ENCODE measurements at places on chromosomes 13 and 19. TPM values are rescaled to one million over a fixed set of nuclear protein-coding genes. Genes with fewer than 3 reads are reported as not detected.

DNA sequence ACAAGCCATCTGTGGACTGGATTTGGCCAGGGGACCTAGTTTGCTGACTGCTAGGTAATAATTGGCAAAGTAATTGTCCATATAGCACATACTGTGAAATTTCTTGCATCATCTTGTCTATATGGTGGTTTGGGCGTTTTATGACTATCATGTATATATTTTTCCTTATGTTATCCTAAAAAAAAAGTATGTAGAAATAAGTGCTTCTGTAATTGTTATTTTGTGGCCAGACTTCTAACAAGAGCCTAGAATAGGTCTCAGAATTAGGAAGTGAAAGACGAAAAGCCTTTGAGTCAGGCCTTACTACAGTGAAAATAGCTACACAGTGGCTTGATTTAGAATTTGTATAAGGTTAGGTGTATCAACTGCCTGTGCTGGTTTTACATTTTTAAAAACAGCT, 4.2 kb downstream of the FNDC3A start:
- no peak for DNase-seq

GRCh38 chr19:55255618-55256423, 3.0 kb downstream of the PPP6R1 start:
- no peak for DNase-seq

GRCh38 chr13:58397596-58398387, 766.2 kb downstream of the PCDH17 start:
- DNase-seq, result no peak

DNA sequence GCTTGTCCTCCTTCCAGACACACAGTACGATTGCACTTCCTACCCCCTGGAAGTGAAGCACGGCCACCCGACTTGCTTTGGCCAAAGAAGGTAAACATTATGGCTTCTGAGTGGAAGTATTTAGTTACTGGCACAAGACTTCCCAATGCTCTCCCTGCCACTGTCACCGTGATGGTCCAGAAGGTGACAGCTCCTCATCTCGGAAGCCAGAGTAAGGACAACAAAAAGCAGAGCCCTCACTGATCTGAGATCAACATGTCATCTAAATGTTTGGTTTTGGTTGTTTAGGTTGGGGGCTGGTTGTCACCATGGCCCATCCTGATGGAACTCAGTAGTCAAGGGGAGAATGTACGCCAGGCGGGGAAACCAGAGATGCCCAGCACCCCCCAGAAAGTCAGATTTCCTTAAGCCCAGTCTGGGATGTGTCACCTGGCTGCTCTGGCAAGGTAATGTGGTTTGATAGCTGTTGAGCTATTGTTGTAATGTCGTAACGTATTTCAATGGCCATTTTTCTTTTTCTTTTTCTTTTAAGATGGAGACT, 170.1 kb upstream of the ZNF536 start:
- no peak for DNase-seq

DNA sequence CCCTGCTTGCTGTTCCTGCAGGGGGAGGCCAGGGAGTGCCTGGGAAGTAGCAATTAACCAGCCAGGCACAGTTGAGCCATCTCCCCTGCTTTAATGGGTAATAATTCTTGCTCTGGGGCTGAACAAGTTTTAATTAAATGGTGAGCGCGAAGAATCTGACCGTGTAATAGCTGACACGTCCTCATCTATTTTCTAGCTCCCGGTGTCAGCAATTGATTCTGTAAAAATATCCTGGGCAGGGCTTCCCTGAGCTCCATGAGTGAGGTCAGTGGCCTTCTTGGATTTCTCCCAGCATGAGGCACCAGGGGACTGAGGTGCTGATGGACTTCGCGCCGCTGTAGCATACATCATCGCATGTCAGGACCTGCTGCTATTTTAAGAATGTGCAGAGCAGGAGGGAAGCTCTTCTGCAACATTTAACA, 26.9 kb downstream of the SIPA1L3 start:
- peak; percentile 55 for DNase-seq

GRCh38 chr13:42760951-42761350, 20.4 kb upstream of the FAM216B start:
- no peak for DNase-seq

LGALS7 gene
- 1.5 TPM for total RNA-seq

C19orf44 gene
- total RNA-seq, result 4.5 TPM

IGFLR1 gene
- 10.0 TPM for total RNA-seq

Data from HT-29 (cell line).